ENCODE measurements at places on chromosomes 12 and 14. TPM values are rescaled to one million over a fixed set of nuclear protein-coding genes. Genes with fewer than 3 reads are reported as not detected.

The SERPINA1 gene
- total RNA-seq: 15.2 TPM

DNA sequence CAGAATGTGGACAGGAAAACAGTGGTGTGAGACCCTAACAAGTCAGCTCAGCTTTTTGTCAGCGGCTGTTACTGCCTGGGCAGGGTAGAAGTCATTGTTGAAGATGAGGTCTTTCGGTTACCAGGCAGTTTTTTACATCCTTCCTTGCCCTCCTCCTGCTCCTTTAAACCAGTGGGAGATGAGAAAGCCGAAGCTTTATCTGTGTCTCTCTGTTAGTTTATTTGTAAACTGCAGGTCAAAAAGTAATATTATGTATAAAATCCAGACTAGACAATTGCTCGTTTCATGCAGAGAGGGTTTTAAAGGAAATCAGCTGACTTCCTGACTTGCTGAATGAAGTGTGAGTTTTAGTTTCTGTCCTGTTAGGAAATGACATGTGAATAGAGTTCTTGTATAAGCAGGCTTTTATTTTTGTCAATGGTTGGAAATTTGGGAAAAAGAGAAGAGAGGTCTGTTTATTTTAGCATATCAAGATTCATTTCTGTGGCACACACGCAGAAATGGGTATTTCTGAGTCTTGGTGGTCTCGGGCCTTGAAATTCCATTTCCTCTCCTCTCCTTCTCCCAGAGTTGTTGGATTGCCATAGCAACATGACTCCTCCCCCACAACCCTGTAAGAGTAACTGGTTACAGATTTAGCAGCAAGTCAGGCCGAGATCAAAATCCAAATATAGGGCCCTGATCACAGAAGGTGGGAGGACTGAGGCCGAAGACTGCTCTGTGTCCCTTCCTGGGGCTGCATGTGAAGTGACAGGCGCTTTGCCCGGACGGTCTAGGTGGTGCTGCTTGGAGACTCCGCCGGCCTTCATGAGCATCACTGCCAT is 60.8 kb downstream of the SAMD4A start:
- H3K4me1 ChIP-seq: peaks cover 39% of the 10 kb centered on the region
- peak overlapping the region; percentile 59 for H3K4me3 ChIP-seq
- no peaks in the 10 kb centered on the region for H3K27me3 ChIP-seq
- DNase-seq: peak; percentile 47
- peak overlapping the region; percentile 69 for H3K27ac ChIP-seq
- H3K36me3 ChIP-seq: no peaks in the 10 kb centered on the region

The TSPAN8 gene
- total RNA-seq: 12.8 TPM

DNA sequence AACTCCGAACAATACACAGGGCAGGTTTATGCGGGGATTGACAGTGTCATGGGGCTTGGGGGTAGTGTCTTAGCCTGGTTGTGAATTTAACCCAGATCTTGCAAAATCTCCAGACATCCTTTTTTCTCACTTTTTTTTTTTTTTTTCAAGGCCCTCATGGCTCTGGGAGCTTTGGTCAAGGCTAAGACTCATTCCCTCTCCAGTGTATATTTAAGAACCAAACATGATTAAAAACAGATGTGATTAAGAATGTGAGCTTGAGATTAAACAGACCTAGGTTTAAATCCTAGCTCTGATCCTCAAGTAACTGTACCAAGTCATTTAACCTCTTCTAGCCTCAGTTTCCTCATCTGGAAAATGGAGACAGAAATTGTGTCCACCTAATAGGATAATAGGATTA is 151.7 kb upstream of the FUT8 start:
- H3K4me3 ChIP-seq: no peak overlapping the region
- H3K27me3 ChIP-seq: no peaks in the 10 kb centered on the region
- H3K4me1 ChIP-seq: no peaks in the 10 kb centered on the region
- H3K27ac ChIP-seq: no peak overlapping the region
- no peaks in the 10 kb centered on the region for H3K36me3 ChIP-seq

- DNase-seq: no peak
- H3K27ac ChIP-seq: peak overlapping the region; percentile 98
- peaks cover 28% of the 10 kb centered on the region for H3K4me1 ChIP-seq
- H3K27me3 ChIP-seq: no peaks in the 10 kb centered on the region
- no peaks in the 10 kb centered on the region for H3K36me3 ChIP-seq
- H3K4me3 ChIP-seq: no peak overlapping the region
Measured at GRCh38 chr12:6343518-6343917, 1.6 kb upstream of the TNFRSF1A start.

The OR11H6 gene
- not detected for total RNA-seq

GRCh38 chr12:8629486-8630033 is 16.9 kb upstream of the AICDA start:
- peaks cover 9% of the 10 kb centered on the region for H3K4me1 ChIP-seq
- H3K27me3 ChIP-seq: no peaks in the 10 kb centered on the region
- peak overlapping the region; percentile 52 for H3K27ac ChIP-seq
- no peak for DNase-seq
- peak overlapping the region; percentile 10 for H3K4me3 ChIP-seq
- H3K36me3 ChIP-seq: no peaks in the 10 kb centered on the region

The SIX4 gene
- 6.4 TPM for total RNA-seq

The GXYLT1 gene
- 17.9 TPM for total RNA-seq

The FGF6 gene
- total RNA-seq: not detected

DNA sequence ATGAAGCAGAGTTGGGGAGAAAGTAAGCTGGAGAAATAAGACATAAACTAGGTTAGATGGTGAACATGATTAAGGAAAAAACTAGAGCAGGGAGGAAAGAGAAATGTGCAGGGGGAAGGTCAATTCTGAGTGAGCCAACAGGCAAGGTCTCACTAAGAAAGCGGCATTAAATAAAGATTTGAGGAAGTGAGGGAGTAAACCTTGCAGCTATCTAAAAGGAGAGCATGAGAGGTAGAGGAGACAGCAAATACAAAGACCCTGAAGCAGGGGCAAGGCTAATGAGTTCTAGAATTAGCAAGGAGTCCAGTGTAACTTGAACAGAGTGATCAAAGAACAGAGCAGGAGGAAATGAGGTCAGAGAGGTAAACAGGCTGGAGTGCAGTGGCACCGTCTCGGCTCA is 4.4 kb upstream of the SOCS2 start:
- no peak for DNase-seq
- H3K4me3 ChIP-seq: no peak overlapping the region
- no peaks in the 10 kb centered on the region for H3K27me3 ChIP-seq
- H3K36me3 ChIP-seq: no peaks in the 10 kb centered on the region
- H3K4me1 ChIP-seq: peaks cover 7% of the 10 kb centered on the region
- no peak overlapping the region for H3K27ac ChIP-seq

DNA sequence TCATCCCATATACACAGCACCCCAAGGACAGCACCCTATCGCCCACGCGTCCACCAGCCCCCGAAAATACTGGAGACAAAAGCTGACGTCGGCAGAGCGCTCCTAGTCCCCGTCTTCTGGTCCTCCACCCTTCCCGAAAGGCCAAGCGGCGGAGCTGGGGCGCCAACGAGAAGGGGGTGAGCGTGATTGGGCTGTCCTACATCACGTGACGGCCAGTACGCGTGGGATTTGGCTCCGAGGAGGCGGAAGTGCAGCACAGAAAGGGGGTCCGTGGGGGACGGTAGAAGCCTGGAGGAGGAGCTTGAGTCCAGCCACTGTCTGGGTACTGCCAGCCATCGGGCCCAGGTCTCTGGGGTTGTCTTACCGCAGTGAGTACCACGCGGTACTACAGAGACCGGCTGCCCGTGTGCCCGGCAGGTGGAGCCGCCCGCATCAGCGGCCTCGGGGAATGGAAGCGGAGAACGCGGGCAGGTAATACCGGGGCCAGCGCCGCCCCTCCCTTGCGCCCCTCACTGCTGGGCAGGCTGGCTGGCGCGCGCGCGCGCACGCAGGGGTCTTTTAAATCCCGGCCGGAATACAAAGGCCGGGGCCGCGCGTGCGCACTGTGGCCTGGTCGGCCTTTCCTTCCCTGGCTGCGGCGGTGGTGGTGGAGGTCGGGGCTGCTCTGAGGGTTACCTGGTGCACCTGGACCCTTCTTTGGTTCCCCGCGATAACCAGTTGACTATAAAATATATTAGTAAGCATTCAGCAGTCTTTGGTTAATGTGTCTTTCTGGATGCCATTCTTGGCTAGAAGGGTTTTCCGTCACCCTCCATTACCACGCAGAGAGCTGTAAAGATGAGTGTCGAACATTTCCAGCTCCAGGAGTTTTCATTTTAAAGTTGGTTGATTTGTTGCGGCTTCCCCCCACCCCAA is at the start of gene TDG:
TSS of gene TDG (plus strand) at position 283 of the 915 bp plus-strand sequence. CDS start at position 449, 166 bp downstream.
- peak within 1 kb of the TSS; percentile 94 for H3K27ac ChIP-seq
- DNase-seq: peak; percentile 94
- no peaks in the 10 kb centered on the region for H3K36me3 ChIP-seq

GRCh38 chr12:14621826-14622225 is 54.1 kb upstream of the PLBD1 start:
- no peak overlapping the region for H3K27ac ChIP-seq
- H3K4me1 ChIP-seq: no peaks in the 10 kb centered on the region
- H3K4me3 ChIP-seq: no peak overlapping the region
- H3K27me3 ChIP-seq: no peaks in the 10 kb centered on the region
- DNase-seq: no peak

The NGB gene
- not detected for total RNA-seq

DNA sequence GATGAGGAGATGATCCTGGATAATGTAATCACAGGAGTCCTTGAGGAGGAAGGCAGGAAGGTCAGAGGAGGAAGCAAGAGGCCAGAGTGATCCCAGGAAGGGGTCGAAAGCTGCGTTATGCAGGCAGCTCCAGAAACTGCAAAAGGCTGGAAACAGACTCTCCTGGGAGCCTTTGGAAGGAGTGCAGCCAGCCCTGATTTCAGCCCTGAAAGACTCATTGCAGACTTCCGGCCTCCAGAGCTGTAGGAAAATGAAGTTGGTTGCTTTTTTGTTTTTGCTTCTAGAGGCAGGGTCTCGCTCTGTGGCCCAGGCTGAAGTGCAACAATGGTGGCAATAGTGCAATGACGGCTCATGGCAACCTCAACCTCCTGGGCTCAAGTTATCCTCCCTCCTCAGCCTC is 44.6 kb upstream of the FZD10 start:
- no peak overlapping the region for H3K27ac ChIP-seq
- H3K27me3 ChIP-seq: no peaks in the 10 kb centered on the region
- DNase-seq: no peak
- no peaks in the 10 kb centered on the region for H3K4me1 ChIP-seq

The DYRK4 gene
- total RNA-seq: 38.2 TPM

- no peaks in the 10 kb centered on the region for H3K27me3 ChIP-seq
- no peak for DNase-seq
- H3K27ac ChIP-seq: no peak overlapping the region
- no peaks in the 10 kb centered on the region for H3K4me1 ChIP-seq
- no peak overlapping the region for H3K4me3 ChIP-seq
Measured at GRCh38 chr14:91258011-91258618, 13.6 kb upstream of the GPR68 start.

GRCh38 chr14:29558516-29558915 is 369.1 kb downstream of the PRKD1 start:
- no peak for DNase-seq
- no peaks in the 10 kb centered on the region for H3K36me3 ChIP-seq
- no peak overlapping the region for H3K27ac ChIP-seq
- H3K27me3 ChIP-seq: no peaks in the 10 kb centered on the region

- H3K4me3 ChIP-seq: no peak overlapping the region
- H3K4me1 ChIP-seq: no peaks in the 10 kb centered on the region
- DNase-seq: no peak
Measured at GRCh38 chr14:102769049-102769327, 8.3 kb upstream of the TRAF3 start.

GRCh38 chr12:59393506-59393905 is 202.3 kb upstream of the SLC16A7 start:
- H3K36me3 ChIP-seq: no peaks in the 10 kb centered on the region
- H3K27ac ChIP-seq: no peak overlapping the region
- no peaks in the 10 kb centered on the region for H3K27me3 ChIP-seq
- no peak overlapping the region for H3K4me3 ChIP-seq
- no peaks in the 10 kb centered on the region for H3K4me1 ChIP-seq
- DNase-seq: no peak

DNA sequence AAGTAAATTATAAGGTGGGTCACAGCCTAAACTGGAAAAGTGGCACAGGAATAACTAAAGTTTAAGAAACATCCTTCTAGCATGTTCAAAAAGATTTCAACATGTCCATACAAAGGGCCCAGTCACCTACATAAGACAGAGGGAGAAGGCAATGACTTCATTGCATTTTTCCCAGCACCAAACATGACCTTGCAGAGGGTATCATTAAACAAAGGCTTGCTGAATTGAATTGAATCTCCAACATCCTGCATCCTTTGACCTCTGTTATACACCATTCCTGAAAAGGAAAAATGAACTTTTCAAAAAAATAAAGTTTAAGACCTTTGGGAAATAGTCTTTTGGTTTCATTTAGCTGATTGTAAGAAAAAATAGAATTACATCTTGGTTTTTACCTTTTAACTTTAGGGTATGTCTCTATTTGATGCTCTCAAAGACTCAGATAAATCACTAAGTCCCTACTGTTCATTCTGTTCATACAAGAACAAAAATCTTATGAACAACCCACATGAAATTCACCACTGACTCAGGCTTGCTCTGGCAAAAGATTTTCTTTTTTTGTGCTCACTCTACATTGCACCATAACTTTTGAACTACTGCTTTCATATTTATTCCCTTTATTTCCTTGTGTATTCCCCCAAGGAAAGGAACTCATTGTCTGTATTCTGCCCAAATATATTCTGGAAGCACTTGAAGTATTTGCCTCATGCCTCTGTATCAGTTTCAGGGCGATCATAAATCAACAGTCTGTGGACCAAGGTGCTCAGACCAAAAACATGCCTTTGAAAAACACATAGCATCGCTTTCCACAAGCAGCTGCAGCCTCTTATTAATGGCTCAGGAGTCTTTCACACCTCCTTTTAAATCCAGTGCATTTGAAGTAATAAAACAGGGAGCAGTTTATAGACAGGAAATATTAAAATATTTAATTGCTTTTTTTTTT is 121.7 kb downstream of the DUSP6 start:
- no peak for DNase-seq
- H3K36me3 ChIP-seq: no peaks in the 10 kb centered on the region
- H3K4me3 ChIP-seq: no peak overlapping the region
- H3K27ac ChIP-seq: no peak overlapping the region
- H3K27me3 ChIP-seq: no peaks in the 10 kb centered on the region

The AQP5 gene
- 0.54 TPM for total RNA-seq

DNA sequence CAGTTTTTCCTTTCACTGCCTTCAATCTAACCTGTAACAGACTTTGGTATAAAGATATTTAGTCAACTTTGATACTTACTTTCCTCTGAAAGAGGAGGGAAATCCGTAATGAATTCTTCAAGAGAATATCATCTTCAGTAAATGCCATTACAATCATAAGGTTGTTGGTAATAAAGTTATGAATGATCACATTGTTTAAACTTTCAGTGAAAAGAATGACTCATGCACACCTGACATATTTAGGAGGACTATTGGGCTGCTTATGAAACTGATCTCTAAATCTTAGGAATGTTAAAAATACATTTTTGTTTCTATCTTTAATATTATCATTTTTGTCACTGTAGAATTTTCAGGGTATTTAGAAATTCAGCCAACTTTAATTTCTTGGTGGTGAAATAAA is 474.7 kb downstream of the SLC16A7 start:
- no peaks in the 10 kb centered on the region for H3K36me3 ChIP-seq
- no peak overlapping the region for H3K27ac ChIP-seq

The CMTM5 gene
- total RNA-seq: not detected
